ENCODE measurements at places on chromosomes 7 and 10.

DNA sequence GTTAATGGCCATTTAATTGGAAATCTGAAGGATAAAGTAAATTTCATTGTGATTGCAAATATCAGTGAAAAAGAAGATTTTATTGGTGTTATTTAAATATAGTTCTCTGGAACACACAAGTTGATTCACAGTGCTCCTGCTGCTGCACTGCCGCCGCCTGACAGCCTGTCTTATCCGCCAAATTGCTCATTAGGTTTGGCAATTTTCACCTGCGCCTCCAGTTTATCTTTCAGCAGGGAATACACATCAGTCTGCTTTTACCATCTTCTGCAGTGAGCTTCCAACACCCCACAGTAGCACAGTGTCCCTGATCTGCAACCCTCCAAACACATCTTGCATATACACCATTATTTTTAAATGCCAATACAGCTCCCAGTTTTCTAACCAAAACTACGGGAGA, 308.3 kb downstream of the PARD3 start:
- no peak for DNase-seq

GRCh38 chr7:3439333-3440030, 138.4 kb downstream of the SDK1 start:
- DNase-seq = no peak

DNA sequence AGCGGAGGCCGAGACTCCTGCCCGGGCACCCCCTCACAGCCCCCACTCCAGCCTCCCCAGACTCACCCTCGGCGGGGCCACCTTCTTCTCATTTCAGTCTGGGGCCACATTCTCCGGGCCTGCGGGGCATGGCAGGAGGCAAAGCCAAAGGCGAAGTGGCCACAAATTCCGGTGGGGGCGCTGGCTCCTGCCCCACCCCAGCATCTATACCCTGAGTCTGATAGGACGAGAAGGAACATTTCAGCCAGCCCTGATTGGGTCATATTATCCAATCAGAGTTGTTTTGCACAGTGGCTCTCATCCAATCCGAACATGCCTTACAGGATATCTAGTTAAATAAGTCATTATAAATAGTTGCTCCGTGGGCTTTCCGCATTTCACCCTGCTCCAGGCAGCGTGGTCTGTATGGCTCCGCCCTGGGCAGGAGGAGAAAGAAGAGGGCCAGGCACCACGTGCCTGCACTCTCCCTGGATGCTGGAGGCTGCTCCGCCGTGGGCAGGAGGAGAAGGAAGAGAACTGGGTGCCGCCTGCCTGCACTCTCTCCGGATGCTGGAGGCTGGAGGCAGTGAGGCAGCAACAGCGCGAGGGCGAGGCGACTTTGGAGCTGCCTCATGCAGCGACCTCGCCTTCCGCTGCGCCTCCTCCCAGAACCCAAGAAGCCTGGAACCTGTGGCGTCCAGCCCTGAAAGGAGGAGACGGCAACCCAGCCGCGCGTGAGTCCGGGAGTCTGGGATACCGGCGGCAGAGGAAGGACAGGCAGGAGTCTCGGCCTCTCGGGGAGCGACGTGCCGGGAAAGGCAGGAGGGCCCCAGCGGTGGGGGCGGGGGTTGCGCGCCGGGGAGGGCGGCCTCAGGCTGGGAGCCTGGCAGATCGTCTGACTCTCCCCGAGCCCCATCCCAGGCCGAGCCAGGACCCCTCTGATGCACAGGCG, 162.9 kb downstream of the ZNF33B start:
- DNase-seq = peak; percentile 50

DNA sequence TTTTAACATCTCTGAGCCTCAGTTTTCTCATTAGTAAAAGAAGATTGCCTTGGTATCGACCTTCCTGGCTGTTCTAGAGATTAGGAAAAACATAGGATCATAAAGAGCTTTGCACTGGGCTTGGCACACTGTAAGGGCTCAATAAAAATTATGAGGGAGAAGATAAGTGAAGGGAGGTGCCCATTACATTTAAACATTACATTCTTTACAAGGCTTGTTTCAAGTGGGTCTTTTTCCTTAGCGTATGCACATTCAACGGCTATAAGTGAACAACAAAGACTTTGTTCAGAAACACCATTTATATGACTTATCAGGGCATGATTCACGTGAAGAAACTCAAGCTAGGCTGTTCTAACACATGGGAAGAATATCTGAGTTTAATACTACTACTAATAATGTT, 351.9 kb upstream of the NPVF start:
- DNase-seq = no peak

GRCh38 chr10:55358539-55358938, 557.5 kb upstream of the PCDH15 start:
- DNase-seq = no peak

GRCh38 chr10:78991187-78991586, 77.6 kb upstream of the ZMIZ1 start:
- DNase-seq = no peak

GRCh38 chr10:102752934-102753664, 9.4 kb downstream of the WBP1L start:
- DNase-seq = peak; percentile 63

DNA sequence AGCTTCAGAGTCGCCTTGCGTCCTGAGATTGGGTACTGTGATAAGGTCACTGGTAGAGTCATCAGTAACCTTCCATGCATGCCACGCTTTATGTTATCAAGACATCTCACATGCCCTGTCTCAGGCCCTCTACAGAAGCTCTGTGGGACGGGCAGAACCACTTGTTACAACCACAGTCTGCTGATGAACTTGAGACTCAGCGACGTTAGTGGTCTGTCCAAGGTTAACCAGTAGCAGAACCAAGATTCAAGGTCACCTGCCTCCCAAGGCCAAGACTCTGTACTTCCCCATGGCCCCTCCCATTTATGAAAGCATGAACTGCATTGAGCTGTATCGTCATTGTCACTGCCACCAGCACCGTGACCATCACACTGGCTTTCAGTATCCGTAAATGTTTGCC, 15.0 kb downstream of the IQCE start:
- DNase-seq = no peak

- DNase-seq = no peak
Measured at GRCh38 chr10:60441515-60441914, 51.8 kb upstream of the ANK3 start.

- DNase-seq = no peak
Measured at GRCh38 chr7:55794527-55794926, 68.0 kb downstream of the SEPTIN14 start.

DNA sequence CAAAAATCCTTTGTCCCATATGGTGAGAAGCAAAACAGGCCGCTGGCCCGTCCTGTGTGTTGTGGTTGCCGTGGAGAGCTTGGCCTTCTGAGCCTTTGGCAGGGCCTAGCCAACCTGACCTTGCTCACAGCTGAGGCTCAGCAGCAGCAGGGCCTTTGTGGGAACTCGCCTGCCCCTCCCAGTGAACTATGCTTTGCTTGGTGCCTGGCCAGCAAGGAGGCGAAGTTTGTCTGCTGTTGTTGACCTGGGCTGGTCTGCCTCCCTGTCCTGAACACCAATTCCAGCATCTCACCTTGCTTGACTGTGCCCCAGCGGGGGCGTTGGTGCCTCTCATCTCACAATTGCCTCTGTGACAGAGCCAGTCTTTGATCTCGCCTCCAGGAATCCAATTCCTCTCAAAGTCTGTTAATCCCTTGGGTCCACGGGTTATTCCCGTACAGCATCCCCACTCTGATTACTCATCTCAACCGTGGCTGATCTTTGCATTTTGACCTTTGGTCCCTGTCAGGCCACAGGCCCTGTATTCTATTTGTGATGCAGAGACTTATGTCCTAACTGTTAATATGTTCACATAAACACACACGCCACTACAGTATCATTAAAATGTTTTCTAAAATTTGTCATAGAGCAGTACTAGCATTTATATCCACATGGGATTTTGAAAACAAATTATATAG, 22.6 kb downstream of the EPDR1 start:
- no peak for DNase-seq

DNA sequence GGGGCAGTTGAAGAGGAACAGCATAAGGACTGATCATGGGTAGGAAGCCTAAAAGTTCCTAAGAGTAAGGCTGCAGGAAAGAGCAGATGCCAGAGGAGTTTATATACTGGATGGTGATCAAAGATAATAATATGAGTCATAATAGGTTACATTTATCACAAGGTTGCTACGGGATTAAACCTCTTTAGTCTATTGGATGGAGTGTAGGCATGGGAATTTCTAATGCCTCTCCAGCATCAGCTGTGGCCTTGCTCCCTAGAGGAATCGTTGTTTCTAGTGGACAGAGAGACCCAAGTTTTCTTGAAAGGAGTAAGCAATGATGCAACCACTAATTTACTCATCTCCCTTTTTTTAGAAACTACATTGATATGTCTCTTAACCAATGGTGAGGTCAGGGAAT, 213.4 kb downstream of the GPR37 start:
- no peak for DNase-seq

DNA sequence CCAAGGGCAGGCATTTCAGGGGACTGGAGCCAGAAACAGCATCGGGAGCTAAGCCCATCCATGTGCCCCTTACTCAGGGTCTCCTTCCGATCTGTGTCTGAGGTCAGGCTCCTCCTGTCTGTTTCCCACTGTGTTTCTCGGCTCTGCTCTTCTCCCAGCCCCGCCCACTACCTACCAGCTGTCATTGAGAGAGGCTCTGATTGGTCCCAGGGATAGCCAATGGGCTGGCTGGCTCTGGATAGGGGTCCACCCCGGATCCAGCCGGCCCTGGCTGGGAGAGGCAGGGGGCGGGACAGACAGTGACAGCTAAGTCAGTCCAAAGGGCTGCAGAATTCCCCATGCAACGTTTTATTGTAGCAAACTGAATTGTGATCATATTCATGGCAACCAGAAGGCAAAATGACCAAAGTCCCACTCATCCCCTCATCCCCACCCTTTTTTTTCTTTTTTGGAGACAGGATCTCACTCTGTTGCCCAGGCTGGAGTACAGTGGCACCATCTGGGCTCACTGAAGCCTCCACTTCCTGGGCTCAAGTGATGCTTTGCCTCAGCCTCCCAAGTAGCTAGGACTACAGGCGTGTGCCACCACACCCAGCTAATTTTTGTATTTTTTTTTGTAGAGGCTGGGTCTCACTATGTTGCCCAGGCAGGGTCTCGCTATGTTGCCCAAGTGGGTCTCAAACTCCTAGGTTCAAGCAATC, 76.3 kb downstream of the CLIP2 start:
- peak; percentile 98 for DNase-seq

- no peak for DNase-seq
Measured at GRCh38 chr7:18890134-18890533, 227.3 kb downstream of the TWIST1 start.

- DNase-seq = no peak
Measured at GRCh38 chr7:130127821-130128317, 57.5 kb downstream of the KLHDC10 start.

DNA sequence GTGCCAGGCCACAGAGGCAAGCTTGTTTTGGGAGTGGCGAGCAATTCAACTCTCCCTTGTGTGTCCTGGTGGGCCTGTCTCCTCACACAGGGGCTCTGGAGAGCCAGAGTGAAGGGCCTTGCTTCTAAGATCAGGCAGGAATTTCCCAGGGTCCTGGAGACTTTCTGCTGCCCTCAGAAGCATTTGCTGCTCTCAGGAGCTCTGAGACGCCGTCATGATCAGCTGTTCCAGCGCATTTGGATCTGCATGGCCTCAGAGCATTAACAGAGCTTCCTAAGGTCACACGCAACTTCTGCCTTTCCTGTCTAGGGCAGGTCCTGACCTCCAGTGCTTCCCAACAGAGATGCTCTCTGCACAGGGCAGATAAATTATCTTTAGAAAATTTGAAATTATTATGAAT, 52.2 kb upstream of the C10orf90 start:
- no peak for DNase-seq

DNA sequence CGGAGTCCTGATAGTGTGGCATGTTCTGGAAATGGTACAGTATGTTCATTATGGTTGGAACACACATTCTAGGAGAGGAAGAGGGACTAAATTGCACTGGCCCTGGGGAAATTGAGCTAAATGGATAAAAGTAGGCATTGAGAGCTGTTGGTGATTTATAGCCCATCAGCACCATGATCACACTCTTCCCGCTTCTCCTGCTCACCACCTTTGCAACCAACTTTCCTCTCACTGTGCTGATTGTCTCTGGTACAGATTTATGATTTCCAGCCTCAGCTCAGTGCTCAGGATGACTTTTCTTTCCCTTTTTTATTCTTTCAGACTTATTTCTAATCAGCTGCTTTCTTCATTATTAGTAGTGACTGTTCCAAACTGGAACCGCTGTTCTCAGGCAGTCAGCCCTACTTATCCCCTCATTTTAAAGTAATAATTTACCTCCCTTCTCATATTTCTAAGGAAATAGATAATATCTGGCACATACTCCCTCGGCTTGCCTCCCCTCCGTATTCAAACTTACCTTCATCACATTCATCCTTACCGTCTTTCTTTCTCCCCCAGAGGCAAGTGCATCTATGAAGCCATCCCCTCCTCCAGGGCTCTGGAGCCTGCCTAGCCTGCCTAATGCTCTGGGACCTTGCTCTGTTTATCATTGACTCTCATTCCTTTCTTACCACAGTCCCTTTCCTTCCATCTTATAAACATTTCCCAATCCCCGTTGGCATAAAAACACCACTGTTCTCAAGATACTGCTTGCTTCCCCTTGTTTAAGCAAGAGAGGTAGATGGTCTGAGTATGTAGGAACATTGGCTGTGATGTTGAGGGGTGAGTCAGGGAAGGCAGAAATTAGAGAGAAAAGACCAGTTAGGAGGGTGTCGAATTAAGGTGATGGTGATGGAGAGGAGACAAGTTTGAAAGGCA, 51.6 kb upstream of the RPA3 start:
- DNase-seq = no peak

GRCh38 chr10:68625316-68625921, 65.3 kb downstream of the TET1 start:
- DNase-seq = no peak

DNA sequence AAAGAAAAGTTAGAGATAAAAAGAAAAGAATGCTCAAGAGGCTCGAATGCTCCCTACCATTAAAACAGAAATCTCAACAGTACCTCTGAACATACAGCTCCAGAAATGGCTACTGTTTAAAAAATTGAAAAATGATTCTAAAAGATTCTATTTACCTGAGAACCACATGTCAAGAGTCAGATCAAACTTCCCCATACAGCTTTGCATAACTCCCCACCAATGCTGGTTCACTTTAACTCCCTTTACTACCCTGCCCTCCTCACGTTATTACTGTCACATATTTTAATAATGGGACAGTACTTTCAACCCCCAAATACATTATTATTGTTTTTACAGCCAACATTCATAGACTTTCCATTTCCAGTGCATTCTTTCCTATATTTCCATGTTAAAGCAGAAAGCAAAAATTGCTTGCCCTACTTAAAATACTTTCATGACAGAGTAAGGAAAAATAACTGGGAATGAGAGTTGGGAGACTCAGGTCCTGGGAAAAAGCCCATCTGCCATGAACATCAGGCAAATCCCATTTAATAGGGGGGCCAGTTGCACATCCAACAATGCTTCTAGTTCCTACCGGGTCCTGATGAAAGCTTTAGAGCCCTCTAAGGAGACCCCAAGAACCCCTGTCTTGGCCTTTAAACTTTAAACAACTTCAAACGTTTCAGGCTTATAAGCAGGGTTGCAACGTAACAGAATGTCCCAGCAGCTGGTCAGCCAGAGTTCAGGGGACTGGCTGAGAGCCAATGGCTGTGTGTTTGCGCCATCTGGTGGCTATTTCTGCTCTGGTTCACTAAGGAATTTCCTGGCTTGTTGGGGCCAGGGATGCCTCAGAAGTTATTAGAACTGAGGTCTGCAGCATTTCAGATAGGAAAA, 247.4 kb downstream of the ELMO1 start:
- peak; percentile 77 for DNase-seq

Data from HEK293T (cell line).